ENCODE measurements at places on chromosomes 1 and 21.

GRCh38 chr21:34533938-34534337 is 21.9 kb upstream of the KCNE1 start:
- no peak for DNase-seq

- peak; percentile 18 for DNase-seq
Measured at GRCh38 chr1:149843431-149844041, 55.8 kb upstream of the BOLA1 start.

DNA sequence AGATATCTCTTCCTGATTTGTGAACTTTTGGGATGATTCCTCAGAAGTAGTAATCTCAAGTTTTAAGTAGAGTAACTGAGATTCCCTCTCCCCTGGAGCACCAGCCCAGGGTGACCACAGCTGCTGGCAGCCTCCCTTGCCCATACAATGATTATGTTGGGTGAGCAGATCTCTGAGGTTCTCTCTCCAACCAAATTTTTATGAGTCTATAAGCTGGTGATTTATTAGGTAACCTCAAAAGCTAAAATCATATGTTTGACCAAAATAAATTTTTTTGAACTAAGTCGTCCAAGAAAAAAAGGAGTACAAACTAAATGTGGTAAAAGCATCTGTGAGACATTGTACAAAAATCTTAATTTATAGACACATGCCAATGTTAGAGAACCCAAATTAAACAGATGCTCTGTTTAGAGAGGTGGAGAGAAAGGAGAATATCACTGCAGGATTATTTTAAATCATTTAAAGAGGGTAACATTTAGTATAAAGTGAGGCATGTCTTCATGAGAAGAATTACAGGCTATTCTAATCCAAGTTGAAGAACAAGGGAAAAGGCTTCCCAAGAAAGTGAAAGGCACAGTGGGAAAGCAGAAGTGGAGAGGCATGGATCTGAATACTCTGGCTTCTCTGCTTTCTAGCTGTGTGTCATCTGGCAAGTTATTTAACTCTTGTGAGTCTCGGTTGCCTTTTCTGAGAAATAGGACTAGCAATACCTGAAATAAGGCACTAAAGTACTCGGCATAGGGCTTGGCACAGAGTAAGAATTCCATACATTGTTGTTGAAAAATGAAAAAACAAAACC is 2.5 kb downstream of the AKNAD1 start:
- DNase-seq = no peak

DNA sequence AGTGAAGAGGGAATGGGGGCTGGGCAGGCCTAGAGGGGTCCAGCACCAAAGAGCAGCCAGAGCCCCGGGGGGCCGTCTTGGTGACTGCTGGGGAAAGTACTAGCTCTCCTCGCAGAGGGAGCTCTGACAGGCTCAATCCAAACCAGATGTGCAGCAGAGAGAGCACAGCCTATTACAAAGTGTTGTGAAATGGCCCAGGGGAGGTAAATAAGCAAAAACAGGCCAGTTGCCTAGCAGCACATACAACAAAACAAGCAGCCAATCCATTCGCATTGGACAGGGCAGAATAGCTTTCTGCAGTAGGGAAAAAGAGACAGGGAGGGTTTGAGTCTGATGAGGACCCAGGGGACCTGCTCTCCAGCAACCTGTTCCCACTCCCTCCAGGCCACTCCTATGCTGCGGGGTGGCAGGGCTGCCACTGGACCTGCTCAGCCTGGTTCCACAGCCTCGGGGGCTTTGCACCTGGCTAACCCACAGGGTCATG is 239.6 kb upstream of the FGGY start:
- peak; percentile 95 for DNase-seq

GRCh38 chr21:45386728-45387371 is 18.1 kb upstream of the COL18A1 start:
- no peak for DNase-seq

DNA sequence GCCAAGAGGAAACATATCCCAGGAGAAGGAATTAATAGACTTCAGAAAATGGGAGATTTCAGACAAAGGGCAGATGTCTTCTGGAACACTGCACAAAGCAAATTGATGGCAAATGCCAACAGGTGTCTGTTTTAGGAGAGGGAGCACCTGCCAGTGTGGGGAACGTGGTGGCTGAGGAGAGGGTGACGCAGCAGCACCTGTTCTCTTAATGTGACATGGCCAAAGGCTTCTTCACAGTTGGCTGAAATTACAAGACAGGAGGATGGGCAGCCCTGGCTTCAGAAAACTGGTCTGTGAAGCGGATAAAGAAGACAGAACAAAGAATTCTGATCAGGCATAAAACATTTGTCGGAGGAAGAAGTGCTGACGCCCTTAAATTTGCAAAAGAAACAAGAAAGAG is 178.7 kb upstream of the RUNX1 start:
- DNase-seq = no peak

DNA sequence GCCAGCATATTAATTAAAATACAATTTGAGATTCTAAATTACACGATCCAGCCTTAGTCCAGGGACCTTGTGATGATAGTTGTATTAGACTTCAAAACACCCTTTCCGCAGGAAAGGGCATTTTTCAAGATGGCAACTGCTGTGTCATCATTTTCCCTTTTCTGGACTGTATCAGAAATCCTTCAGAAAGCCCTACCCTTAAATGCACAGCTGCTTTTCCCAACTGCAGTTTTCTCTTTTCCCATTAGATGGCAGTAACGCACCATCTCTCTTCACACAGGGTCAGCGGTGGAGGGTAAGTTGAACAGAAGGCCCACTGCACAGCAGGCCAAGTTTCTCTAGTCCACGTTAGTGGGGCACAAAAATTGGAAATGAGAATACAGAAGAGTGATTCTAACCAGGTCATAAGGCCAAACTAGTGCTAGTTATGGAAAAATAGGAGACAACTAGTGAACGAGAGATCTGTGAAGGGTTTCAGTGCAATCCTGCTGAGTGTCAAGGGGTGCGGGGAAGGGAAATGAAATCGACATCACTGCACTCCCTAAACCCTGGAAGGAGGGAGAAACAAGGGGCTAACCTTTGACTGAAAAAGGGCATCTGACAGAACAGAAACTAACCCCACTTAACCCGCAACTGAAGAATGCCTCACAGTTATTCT is 22.1 kb upstream of the TDRD10 start:
- peak; percentile 83 for DNase-seq

DNA sequence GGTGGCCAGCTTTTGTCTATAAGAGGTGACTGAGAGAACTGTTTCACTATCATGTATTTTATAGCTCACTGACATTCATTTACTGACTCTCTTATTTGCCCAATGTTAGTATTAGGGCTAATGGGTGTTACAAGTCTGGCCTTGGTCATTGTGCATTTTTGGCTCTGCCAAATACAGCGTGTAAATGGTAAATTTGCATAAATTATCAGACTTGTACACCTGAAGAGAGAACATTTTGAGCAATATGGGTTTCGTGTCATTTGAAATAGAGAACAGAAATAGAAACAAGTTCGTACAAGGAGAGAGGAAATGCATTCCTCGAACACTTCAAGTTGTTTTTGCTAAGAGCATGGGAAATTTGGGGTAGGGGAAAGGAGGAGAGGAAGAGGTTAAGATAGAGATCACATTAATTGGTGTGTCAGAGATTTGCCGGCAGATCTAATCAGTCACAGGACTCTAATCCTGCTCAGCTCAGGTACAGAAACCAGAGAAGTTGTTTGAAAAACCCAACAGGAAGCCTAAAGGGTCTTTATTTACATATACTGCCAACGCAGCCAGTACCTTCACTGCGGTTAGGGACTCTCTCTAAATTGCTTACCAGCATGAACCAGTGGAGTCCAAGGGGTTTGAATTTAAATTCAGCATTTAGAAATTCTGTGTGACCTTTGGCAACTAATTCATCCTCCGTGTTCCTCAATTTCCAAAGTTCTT is 261.5 kb downstream of the GPATCH2 start:
- DNase-seq = no peak

DNA sequence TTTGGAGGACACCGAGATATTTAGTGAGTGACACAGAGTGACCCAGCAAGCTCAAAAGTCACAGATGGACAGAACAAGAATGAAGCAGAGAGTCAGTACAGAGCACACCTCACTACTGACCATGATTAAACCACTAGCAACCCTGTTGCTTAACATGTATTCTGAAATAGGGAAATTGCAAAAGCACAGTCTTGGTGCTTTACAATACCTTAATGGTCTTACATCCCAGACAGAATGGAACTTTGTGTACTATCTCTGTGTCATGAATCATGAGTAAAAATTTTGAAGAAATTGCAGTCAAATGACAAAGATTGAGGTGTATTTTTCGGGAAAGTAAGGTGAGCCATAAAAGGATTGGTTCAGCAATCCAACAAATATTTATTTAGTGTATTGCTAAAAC is 2.7 kb upstream of the SAMSN1 start:
- no peak for DNase-seq

GRCh38 chr1:58572690-58573089 is 4.4 kb downstream of the TACSTD2 start:
- DNase-seq = no peak

- no peak for DNase-seq
Measured at GRCh38 chr1:89171067-89171438, 4.8 kb downstream of the GBP7 start.

DNA sequence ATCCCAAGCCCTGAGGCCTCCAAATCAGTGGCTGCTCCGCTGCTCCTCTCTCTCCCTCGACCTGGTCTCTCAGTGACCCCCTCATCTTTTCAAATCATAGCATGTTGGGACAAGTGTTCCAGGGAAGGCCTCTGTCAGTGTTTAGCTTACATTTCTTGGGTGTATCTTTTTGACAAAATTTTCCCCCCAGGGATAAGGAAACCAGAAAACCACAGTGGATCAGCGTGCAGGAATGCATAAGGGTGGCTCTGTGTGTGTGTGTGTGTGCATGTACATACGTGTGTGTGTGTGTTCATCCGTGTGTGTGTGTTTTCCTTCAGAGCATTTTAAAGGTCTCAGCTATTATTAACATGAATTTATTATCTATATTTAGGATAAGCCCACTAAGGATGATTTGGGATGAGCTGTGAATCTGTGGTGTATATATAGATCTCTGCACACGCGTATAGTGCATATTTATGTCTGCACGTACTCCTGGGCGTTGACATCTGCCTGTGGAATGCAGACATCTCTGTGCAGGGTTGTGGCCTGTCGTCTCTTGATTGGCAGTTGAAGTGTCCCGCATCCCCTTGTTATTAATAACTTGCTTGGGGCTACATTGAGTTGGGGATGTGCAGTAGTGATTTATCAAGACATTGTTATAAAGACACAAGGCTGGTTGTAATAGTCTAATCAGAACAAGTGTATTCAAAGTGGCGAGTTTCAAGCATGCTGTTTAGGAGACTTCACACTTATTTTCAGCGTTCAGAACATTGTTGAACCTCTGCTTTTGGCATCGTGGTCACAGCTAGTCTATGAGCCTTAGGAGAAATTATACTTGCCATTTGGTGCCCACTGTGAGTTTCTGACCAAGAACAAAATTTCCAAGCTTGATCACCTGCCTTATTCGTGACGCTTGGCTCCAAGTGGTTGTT is 55.6 kb downstream of the GALNT2 start:
- no peak for DNase-seq

DNA sequence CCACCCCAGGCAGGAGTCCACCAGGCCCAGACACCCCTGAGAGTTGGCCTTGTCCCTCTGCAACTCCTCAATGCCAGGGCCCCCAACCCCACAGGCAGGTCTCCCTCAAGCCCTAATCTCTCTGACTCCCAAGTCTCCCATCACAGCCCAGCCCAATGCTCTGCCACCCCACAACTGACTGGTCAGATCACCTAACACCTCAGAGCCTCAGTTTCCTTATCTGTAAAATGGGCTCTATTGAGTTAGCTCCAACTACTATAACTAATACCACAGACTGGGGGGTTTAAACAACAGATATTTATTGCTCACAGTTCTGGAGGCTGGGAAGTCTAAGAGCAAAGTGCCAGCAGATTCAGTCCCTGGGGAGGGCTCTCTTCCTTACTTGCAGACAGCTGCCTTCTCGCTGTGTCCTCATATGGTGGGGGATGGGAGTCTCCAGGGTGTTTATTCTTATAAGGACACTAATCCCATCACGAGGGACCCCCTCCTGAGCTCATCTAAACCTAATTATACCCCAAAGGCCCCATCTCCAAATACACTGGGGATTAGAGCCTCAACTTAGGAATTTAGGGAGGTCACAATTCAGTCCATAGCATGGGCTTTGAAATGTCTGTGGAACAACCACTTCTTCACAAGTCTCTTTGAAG is 34.9 kb upstream of the ZC3H12A start:
- DNase-seq = no peak

GRCh38 chr1:116107371-116107770 is 3.8 kb upstream of the MAB21L3 start:
- DNase-seq = no peak

DNA sequence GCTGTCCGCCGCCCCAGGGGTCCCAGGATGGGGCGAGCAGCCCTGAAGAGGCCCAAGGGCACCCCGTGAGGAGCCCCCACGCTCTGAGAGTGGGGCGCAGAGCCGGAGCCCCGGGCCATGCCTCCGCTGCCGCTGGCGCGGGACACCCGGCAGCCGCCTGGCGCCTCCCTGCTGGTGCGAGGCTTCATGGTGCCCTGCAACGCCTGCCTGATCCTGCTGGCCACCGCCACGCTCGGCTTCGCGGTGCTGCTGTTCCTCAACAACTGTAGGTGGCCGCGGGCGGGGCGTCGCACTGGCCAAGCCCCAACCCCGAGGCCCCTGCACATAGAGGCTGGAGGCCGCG is 14.5 kb downstream of the AGRN start:
- DNase-seq = no peak

DNA sequence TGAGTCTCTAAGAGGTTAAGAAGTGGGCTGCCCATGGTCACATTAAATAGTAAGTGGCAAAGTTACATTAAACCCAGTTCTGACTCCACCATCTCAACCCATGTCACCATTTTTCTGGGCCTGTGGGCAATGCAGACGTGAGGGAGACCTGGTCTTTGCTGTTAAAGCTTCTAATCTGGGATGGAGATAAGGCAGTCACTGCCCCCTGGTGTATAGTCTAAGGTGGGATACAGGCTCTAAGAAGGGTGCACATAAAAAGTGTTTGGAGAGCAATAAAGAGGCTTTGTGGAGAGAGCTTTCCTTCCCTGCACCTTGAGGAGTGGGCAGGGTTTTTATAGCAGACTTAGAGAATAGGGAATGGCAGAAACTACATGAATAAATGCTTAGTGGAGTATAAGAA is 141.3 kb downstream of the ROR1 start:
- no peak for DNase-seq
